ENCODE measurements at places on chromosomes 12 and 14. TPM values are rescaled to one million over a fixed set of nuclear protein-coding genes. Genes with fewer than 3 reads are reported as not detected.

GRCh38 chr12:106980944-106981343 is 6.0 kb downstream of the MTERF2 start:
- no peak for DNase-seq

The MSI1 gene
- total RNA-seq = 1.3 TPM

- DNase-seq = no peak
Measured at GRCh38 chr12:124143726-124144125, 151.2 kb upstream of the RFLNA start.

GRCh38 chr12:46005151-46005797 is 14.9 kb upstream of the SCAF11 start:
- no peak for DNase-seq

GRCh38 chr12:108985750-108986149 is 35.1 kb downstream of the SVOP start:
- no peak for DNase-seq
